ENCODE measurements at places on chromosomes 2 and 18.

- DNase-seq: no peak
Observed at GRCh38 chr2:182593394-182593975, 122.6 kb upstream of the DNAJC10 start.

GRCh38 chr2:9678544-9678943, 47.7 kb upstream of the YWHAQ start:
- no peak for DNase-seq

GRCh38 chr18:43916984-43917383, 639.7 kb upstream of the SYT4 start:
- no peak for DNase-seq

DNA sequence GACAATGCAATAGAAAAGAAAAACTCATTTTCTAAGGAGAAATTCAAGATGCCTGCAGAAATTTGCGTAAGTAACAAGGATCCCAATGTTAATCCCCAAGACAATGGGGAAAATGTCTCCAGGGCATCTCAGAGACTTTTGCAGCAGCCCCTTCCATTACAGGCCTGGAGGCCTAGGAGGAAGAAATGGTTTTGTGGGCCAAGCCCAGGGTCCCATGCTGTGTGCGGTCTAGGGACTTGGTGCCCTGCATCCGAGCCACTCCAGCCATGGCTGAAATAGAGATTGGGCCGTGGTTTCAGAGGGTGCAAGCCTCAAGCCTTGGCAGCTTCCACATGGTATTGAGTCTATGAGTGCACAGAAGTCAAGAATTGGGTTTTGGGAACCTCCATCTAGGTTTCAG, 103.9 kb upstream of the ACVR1 start:
- no peak for DNase-seq

DNA sequence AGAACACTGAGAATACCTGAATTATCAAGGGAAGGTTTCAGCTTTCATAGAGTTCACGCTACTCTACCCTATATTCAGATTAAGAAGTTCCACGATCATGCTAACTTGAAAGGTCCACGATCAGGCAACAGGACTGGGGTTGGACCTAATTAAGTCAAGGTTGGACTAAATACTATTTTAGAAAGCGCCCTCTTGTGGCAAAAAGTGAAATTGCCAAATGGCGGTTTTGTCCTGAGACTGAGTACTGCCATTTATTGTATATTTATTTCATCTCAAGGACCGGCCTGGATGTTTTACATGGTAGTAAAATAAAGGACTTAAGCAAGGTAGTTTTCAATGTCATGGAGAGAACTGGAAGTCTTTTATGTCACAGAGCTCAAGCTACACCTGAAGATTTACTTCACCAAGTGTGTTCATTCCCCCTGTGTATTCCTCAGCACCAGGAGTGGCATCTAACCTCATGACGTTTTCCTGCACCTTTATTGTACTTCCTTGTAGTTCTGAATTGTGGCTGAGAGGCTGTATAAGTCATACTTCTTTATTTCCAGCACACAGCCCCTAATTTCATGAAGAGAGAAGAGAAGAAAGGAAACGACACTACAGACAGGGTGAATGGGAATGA, 56.8 kb downstream of the SRD5A2 start:
- peak; percentile 49 for DNase-seq

DNA sequence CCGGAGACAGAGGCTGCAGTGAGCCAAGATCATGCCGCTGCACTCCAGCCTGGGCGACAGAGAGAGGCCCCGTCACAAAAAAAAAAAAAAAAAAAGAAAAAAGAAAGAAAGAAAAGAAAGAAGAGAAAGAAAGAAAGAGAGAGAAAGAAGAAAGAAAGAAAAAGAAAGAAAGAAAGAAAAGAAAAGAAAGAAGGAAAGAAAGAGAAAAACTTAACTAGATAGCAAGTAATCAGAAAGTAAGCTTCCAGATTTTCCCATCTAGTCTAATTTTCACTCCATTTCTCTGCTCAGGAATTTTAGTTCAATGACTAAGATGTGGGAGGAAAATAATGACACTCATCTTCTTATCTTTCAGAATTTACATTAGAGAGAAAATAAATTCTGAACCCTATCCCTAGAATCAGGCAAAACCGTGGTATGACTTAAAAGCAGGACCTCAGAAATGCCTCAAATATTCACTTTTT, 2.4 kb downstream of the GFPT1 start:
- no peak for DNase-seq

GRCh38 chr2:235493775-235494715, at the start of gene AGAP1:
AGAP1 (plus strand) TSS chr2:235494043.
- peak; percentile 87 for DNase-seq

- DNase-seq: no peak
Observed at GRCh38 chr18:7174344-7175095, 56.4 kb upstream of the LRRC30 start.

GRCh38 chr18:29071869-29072268, 894.9 kb upstream of the CDH2 start:
- no peak for DNase-seq

DNA sequence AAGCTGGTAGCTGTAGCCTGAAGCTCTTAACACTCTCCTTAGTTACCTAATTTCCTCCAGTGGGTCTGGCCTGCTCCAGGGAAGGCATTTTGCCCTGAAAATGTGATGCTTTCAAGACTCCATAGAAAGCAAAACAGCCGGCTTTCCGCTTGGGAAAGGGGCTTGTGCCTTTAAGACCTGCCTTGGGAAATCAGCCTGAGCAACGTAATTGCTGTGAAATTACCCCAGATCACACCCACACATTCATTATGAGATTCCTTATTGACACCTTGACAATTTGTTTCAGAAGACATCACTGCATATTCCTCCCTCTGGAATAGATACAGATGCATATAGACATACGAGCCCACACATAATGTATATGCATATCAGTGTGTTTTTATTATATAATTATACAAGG, 190.5 kb upstream of the SKOR2 start:
- DNase-seq: no peak

GRCh38 chr18:48620071-48620470, 81.2 kb downstream of the CTIF start:
- DNase-seq: no peak

- DNase-seq: no peak
Observed at GRCh38 chr18:77014538-77014937, 118.0 kb downstream of the MBP start.

DNA sequence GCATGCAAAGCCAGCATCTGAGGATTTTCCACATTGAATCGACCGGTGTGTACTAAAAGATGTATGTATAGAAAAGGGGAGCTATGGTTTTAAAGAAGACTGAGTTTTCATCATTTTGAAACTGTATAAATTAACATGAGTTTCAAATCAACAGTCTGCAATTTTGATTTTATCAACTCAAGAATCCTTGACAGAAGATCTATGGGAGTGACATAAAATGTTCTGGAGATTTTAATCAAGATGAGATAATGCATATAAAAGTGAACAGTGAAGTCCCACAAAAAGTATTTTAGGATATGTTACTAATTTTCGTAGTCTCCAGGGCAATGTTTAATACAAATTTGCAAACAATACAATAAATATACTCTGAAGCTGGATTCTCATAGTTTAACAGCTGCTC, 24.0 kb upstream of the CERS6 start:
- no peak for DNase-seq

All from NCI-H1930 (cell line).